ENCODE measurements at places on chromosomes 11 and 22.

DNA sequence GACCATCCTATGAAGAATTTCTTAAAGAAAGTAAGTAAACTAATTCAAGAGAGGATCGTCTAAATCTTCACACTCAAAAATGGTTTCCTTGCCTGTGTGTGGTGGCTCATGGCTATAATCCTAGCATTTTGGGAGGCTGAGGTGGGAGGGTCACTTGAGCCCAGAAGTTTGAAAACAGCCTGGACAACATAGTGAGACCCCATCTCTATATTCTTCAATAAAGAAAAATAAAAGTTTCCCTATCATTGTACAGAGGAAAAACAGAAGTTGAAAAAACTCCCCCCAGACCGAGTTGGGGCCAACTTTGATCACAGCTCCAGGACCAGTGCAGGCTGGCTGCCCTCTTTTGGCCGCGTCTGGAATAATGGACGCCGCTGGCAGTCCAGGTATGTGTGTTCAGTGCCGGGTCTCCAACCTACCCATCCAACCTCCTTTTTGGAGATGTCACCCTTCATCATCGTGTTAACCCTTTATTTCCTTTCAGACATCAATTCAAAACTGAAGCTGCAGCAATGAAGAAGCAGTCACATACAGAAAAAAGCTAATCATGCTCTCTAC, 3.0 kb downstream of the RPS25 start:
- no peak for DNase-seq

- DNase-seq = peak; percentile 16
These were observed 938 bp downstream of the LAYN start for GRCh38 chr11:111541254-111542061.

DNA sequence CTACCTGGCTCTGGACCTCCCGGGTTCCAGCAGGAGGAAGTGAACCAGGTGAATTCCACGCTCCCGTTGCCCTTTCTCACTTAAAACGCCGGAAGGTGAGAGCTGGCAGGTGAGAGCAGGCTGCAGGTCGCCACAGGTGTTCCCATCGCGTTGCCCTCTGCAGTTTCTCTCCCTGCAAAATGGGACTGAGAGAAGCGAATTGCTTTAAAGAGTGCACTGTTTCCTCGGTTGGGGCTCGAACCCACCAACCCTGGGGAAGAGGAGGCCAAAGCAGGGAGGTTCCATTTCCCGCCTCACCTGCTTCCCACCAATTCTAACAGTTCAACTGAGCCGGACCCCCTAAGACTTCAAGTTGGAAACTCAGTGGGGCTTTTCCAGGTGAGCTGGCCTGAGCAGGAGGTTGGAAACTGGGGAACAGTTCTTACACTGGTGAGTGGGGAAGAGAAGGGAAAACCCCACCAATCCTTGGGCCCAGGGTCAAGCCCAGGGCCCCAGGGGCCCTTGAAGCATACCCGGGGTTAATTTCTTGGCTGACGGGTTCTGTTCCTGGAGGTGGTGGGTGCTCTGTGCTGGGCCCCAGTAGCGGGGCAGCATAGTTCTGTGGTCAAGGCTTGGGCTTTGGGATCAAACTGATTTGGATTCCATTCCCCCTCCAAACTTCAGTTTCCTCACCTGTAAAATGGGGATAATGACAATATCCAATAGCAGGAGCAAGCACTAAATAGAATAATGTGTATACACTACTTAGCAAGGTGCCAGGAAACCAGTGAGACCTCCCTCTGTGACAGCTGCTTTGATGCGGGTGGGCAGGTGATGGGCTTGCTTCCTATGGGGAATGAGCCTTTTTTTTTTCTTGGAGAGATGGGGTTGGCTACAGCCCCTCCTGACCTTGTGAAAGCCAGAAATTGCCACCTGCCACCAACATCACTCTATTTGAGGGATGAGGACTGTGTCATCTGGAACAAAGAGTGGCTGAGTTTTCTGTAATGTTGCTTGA, 788 bp downstream of the CD82 start:
- DNase-seq = no peak

DNA sequence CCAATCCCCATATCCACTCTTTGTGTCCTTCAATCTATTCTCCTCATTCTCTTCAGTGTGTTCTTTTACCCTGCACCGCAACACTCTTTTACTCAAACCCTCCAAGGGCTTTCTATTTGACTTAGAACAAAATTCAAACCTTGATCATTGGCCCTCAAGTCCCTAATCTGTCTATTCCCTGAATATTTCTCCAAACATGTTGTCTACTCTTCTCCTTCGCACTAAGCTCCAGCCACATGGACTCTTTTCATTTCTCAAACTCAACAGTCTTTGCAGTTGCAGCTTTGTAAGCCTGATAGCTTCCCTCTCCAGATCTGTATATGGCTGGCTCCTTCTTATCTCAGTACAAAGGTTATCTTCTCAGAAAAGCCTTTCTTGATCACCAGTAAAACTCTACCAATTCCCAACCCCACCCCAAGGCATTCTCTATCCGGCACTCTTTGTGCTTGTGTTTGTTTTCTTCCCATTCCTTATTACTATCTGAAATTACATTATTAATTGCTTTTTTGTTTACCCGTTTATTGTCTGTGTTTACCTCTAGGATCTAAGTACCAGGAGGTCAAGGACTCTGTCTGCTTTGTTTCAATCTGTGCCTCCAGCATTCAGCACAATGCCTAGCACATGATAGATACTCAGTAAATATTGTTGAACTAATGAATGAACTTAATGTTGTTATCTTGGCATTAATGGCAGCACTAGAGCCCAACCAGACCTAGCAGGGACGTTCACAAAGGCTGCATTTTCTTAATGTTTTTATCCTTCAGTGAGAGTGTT, 147.4 kb downstream of the BBOX1 start:
- no peak for DNase-seq

DNA sequence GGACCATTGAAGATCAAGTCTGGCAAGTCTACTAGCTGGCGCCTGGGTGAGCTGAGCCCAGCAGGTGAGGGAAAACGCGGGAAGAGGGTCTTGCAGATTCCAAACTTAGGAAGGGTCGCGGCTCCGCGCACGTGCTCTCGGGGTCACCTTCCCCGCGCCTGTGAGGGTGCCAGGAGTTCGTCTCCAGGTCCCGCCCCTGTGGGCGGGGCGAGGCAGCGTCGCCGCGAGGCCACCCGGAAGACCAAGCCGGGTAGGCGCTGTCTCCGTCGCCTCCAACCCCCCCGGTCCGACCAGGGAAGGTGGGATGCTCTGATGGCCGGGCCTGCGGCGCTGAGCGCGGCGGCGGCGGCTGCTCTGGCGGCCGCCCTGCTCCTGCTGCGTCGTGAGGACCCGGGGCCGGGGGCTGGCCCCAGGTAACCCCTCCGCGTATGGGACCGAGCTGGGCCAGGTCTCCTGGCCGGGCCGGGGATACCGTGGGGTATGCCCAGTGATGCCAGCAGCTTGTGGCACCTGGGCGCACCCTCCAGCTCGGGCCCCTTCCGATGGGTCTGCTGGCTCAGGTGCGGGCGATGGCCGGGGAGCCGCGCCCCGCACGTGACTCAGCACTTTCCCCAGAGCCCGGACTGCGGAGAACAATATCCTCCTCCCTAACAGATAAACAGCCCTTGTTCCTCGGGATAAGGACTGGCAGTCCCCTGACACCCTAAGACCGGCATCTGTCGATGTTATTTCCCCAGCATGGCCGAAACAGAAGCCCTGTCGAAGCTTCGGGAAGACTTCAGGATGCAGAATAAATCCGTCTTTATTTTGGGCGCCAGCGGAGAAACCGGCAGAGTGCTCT, at the start of gene HTATIP2:
Gene HTATIP2, plus strand, starts transcription at position 215 of the 841 bp plus-strand sequence. Its CDS starts 524 bp downstream, at position 739.
- DNase-seq = peak; percentile 86

GRCh38 chr11:127738771-127739286, 738.3 kb upstream of the KIRREL3 start:
- no peak for DNase-seq

DNA sequence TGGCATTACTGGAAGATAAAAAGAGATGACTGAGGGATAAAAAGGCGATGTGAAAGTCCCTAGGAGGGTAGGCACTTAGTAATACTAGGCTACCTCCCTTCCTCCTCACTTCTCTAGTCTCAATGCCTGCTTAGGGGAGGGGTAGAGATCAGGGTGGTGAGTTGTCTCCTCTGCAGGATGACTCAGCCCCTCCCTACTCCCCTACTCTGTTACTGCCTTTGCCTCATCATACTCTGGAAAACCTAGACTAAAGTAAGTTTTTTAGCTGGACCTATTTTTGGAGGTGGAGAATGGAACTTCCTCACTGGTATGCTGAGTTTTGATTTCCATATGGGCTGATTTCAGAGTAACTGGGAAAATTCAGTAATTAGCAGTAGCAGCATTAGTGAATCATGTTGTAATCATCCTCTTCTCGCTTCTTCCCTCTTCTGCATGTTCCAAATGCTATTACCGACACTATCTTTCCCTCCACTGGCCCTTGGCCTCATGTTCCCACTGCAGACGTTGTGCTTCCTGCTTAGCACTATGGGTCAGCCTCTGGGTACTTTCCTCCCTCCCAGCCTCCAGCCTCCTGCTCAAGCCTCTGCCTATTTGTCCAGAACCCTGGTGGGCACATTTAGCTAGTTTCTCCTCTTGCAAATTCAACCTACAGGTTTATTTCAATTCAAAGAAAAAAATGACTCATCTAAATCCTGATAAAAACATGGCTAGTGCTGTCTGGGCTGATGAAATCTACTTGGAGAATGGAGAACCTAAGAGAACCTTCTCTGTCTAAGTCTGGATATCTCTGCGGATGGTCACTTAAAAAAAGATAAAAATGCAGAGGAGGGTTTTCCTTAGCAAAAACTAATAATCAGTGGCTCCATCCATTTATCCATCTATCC, 281.7 kb downstream of the ST3GAL4 start:
- DNase-seq = no peak

GRCh38 chr11:2825889-2826678, 59.5 kb downstream of the CDKN1C start:
- DNase-seq = no peak

GRCh38 chr11:75527938-75528735, 2.4 kb upstream of the GDPD5 start:
- no peak for DNase-seq

- DNase-seq = no peak
These were observed 181.0 kb downstream of the CHST1 start for GRCh38 chr11:45484326-45484883.

GRCh38 chr11:12130180-12130980, 20.0 kb downstream of the MICAL2 start:
- DNase-seq = no peak

Measured in hypothalamus (tissue), 51 donors.